ENCODE measurements at places on chromosomes 11 and 22.

GRCh38 chr22:22548317-22548716 is 10.7 kb downstream of the PRAME start:
- no peak for ATAC-seq

DNA sequence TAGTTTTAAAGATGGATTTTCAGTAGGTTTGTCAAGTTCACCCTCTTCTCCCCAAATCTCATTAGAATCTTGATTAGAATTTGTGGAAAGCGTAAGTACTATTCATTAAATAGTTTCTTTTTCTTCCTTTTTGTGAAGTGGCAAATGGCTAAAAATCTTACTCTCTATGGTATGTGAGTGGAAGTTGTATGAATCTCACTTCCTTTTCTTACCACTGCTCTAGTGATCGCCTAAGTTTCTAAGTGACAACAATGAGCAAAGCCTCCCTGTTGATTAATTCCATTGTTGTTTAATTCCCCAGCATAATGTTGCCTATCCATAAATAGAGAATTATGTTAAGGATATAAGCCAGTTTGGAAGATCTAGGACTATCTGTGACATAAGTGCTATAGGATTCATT is 82.7 kb downstream of the PGR start:
- no peak for ATAC-seq

DNA sequence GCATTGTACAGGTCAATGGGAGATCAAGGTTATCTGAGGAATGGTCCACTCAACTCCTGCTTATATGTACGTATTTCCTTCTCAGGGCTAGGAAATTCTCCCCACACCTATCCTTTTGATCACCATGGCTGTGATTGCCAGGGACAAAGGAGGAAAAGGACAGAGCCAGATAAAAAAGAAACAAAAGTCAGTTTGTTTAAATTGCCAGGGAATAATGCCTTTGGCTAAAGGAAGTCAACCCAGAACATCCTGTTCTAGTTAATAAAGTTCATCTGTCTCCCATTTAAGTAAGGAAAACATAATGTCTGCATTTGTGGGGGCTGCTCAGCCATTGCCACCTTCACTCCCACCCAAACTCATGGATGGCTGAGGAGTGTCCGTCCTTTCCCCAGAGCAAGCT is 124.7 kb downstream of the ME3 start:
- peak; percentile 53 for ATAC-seq

DNA sequence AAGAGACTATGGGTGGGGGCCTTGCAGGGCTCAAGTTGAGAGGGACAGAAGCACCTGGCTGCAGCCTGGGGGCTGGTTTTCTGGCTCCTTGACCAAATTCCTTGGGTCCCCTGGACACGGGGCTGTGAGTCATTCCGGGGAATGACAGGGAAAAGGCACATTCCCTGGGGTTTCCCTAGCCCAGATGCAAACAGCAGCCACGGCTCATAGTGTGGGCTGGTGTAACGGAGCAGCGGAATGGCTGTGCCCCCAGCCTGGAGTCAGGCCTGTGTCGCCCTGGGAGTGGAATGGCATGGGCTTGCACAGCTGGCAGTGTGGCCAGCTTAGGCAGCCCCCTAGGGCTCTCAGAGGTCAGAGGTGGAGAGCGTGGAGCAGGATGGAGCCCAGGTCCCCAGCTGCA is 77.6 kb upstream of the KCNQ1OT1 start:
- no peak for ATAC-seq

GRCh38 chr11:45087900-45088160 is 58.6 kb upstream of the PRDM11 start:
- no peak for ATAC-seq

DNA sequence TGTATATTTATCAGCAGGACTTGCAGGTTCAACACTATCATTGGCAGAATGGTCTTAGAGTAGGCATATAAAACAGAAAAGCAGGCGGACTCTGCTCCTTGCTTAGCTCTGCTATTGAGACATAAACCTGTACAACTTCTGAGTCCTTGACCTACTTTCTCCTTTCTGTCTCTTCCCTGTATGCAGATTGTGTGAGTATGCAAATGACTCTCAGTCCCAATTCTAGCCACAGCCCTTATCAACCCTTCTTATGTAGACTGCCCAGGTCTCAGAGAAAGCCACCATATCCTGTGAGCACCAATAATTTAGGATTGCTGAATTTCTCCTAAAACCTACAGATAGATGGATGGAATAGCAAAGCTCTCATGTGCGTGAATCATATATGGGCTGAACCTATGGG is 367.6 kb upstream of the DDI1 start:
- no peak for ATAC-seq

- no peak for ATAC-seq
These were observed 883.9 kb downstream of the BRD1 start for GRCh38 chr22:48943567-48944432.

DNA sequence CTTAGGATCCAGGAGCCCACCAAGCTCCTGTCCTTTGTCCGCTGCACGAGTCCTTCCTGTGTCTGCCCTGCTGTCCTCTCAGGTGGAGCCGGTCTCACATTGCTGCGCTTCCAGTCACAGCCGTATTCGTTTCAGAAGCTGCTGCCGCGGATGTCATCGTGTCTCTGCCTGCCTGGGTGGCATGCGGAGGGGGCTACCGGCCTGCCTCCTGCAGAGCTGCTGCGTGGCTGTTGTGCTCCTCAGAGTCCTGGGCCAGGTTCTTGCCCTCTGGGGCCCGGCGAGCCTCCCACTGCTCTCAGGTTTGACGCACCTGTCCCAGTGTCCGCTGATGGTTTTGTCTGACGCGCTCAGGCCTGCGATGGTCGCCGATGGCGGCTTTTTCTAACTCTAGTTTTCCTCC is 254.2 kb downstream of the TBC1D22A start:
- no peak for ATAC-seq

DNA sequence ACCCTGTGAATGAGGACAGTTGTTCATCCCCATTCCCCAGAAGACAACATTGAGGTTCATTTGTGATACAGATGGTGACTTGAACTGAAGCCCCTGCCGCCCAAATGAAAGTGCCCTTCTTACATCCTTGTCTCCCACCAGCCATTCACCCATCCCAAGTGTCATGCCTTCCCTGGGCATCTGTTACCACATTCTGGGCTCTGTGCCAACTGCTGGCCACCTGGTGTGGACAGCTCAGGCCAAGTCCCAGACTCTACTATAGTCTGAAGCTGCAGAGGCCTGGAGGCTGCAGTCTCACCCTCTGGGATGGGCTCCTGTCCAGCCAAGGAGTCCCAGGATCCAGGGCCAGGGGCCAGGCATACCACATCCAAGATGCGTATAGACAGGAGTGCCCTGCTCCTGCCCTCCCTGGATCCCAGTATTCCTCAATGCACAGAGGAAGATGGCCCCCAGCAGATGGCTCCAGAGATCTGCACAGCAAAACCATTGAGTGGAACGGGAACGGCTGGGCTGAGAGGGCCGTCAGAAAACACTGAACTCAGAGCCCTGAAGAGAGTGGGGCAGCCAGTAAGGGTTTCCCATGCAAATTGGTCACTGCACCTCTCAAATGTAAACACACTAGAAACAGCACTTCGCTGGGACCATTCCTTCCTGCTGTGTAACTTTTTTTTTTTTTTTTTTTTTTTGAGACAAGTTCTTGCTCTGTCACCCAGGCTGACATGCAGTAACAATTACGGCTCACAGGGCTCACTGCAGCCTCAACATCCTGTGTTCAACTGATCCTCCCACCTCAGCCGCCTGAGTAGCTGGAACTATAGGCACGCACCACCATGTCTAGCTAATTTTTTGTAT is 22.8 kb downstream of the ARRB1 start:
- peak; percentile 77 for ATAC-seq

DNA sequence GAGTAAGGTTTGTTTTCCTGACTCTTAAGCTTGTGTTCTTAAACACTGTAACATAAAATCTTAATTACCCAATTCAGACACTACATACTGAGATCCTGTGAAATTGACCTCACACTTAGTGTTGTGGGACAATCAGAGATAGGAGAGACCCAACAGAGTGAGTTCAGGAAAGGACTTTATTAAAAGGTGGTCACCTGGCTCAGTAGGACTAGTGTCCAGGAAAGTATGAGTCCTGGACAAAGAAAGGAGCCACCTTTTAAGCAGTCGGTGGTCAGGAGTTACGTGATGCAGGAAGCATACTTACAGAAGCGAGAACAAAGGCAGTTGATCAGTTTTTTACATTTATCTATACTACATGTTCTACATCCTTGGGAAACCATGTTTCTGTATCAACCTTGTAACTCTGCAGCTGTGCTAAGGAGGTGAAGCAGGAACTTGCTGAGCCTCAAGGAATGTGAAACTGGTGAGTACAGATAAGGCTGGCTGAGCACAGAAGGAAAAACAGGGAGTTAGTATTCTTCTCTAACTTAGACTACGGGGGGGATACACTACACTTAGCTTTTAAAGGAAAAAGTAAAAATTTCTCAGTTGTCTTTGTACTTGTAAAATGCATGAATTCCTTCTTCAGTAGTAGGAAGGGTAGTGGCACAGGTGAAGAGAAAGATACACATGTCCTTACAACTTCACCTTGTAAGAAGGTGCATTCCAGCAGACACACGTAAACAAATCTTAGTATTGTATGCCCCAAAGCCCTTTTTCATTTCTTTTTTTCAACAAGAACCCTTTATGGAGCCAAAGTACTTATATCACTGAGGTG is 15.1 kb downstream of the OR51E1 start:
- no peak for ATAC-seq

DNA sequence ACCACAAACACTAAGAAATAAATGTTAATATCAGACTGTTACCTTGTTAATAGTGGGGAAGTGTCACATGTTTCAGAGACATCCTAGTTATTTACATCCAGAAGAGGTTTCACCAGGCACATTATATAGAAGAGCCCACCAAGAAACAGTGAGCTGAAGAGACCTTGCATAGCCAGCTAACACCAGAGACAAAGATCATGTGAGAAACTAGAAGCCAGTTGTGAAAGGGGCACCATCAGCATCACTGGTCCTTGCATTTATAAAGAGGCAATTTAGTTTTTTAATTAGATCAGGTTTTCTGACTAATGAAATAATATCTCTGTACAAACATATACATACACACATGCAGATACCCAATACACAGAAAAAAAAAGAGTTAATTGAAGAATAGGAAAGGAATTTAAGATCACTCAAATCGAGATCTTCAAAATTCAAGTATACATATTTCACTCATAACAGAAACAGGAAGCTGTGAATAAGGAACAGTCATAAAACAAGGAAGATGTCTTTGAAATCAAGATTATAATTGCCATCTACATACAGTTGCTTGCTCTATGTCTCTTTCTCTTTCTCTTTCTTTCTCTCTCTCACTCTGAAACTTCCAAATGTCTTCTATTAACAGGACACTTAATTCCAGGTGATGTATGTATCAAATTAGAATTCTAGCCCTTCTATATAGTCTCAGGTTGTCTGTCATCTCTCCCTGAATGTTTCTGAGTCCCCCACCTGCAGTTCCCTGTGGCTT is 348.7 kb downstream of the ETS1 start:
- ATAC-seq: no peak

GRCh38 chr11:93540896-93541553 is 2.2 kb downstream of the SMCO4 start:
- no peak for ATAC-seq

DNA sequence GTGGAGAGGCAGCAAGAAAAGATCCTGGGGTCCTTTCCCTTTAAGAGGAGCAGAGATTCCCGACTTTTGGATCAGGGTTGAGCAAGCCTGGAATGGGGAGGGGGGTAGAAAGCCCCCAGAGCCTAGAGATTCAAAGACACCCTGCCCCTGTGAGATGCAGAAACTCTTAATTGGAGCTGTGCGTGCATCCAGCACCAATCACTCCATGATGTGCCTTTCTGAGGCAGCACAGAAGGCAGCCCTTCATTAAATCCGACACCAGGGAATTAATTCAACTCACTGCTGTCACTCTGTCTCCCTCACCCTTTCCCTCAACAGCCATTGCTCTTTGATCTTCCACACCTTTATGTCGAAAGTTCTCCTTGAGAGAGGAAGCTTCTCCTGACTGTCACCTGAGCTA is 43.0 kb downstream of the DSCAML1 start:
- no peak for ATAC-seq

- no peak for ATAC-seq
These were observed 553 bp downstream of the CD3D start for GRCh38 chr11:118341815-118342489.

GRCh38 chr11:75013051-75013450 is 24.3 kb downstream of the NEU3 start:
- no peak for ATAC-seq

DNA sequence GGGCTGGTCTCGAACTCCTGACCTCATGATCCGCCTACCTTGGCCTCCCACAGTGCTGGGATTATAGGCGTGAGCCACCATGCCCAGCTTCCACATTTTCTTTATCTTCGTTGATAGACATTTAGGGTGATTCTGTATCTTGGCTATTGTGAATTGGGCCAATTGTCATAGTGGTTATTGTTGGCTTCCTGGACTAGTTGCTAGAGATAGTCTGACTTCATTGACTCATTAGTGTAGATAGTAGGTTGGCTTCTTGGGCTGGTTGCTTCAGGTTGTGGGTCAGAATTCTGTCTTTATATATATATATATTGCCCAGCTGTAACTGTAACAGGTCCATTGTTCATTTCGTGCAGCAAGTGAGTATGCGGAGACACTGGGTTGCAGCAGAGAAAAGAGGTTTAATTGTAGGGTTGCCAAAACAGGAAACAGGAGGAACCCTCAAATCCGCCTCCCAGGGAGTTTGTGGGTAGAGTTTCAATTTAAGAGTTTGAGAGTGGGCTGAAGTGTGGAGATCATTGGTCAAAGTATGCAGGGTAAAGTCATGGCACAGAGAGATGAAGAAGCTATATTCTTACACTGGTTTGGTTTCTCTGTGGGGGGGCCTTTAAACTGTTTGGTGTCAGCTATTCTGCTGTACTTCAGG is 22.0 kb downstream of the ATG13 start:
- ATAC-seq: no peak

DNA sequence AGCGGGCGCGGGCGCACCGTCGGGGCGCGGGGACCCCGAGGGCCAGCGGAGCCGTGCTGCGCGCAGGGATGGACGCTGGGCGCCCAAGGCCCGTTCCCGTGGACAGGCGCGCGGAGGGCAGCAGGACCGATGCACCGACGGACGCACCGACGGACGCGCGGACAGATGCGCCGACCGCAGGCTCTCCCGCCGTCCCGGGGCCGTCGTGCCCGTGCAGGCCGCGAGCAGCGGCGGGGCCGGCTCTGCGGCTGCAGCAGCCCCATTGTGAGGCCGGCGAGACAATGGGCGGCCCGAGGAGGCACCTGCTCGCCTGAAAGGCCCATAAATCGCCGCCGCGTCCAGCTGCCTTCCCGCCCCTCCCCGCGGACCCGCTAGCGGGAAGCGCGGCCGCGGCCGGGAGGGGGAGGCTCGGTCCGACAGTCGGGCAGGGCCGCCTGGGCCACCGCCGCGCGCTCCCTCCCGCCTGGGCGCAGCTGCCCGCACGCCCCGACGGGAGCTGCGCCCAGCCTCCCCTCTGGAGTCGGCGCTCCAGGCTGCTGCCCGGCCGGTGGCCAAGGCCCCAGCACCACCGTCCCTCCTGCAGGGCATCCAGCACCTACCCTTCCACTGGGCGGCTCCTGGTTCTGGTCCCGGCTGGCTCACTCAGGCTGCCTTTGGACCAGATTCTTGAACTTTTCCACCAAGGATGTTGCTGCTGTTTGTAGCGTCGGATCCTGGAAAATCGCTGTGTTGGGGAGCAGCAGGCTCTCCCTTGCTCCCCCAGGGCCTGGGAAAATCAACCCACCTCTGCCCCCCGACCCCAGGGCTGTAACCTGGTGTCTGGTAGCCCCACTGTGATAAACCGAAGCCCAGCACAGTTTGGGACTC is 15.8 kb downstream of the CDKN1C start:
- no peak for ATAC-seq

- ATAC-seq: no peak
These were observed 20.4 kb downstream of the ZNRF3 start for GRCh38 chr22:28903729-28904128.
